Eye (tissue), 1 donor: ENCODE measurements at places on chromosomes 13 and 19.
A peak's percentile ranks its signal among the peaks of the same experiment; 100 is the strongest.

- peak; percentile 53 for DNase-seq
Measured at GRCh38 chr13:100547791-100548201, 40.8 kb downstream of the GGACT start.

DNA sequence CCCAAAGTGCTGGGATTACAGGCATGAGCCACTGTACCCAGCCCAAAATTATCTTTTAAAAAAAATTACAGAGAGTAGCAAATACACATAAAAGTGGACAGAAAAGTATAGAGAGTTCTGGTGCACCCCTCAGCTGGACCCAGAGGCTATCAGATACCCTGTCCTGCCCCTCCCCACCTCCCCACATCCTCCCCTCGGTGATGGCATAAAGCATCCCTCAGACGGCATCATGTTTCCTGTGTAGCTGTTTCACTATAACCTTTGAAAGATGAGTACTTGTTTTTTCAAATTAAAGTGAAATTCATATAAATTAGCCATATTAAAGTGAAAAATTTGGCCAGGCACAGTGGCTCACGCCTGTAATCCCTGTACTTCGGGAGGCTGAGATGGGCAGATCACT, 20.1 kb downstream of the SLC27A1 start:
- DNase-seq: no peak

DNA sequence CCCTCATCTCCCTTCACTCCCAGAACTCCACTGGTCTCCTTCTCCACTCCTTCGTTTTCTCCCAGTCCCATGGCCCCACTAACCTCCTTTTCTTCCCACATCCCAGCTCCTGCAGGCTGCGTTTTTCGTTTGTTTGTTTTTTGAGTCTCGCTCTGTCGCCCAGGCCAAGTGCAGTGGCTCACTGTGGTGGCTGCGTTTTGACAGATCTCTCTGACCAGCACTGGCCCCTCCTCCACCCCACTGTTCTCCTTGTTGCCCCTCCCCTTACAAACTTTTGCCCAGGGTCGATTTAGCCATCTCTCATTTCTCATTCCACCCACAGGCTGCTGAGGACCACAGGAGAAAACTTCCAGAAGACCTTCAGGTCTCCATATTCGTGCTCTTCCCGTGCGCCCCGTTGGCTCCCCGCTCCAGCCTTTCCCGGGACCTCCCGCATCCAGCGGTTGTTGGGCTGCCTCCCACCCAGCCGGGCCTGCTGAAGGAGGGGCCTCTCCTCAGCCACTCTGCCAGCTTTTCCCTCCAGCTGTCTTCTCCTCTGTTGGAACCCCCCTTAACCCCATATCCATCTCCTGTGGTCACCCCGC, 40.6 kb upstream of the GJB6 start:
- DNase-seq: no peak

GRCh38 chr19:11534948-11535347, 3.7 kb upstream of the CNN1 start:
- no peak for DNase-seq

GRCh38 chr19:45408830-45409556, 2.5 kb downstream of the POLR1G start:
- no peak for DNase-seq

DNA sequence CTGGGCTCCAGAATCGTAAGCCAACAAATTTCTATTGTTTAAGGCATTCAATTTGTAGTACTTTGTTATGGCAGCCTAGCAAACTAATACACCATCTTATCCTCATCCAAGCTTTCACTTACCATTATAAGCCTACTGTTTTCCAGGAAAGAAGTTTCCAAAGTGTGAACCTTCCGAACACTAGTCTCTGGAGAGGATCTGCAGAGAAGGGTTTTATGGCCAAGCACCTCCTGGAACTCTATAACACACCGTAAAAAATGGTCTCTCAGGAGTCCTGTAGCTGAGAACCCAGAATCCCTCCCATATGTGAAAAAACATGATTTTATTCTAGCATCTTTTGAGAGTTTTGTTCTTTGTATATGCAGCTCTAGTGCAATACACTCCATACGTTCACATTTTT, 142.1 kb downstream of the POSTN start:
- DNase-seq: no peak

GRCh38 chr13:111123649-111124048, 8.5 kb downstream of the ARHGEF7 start:
- DNase-seq: no peak

DNA sequence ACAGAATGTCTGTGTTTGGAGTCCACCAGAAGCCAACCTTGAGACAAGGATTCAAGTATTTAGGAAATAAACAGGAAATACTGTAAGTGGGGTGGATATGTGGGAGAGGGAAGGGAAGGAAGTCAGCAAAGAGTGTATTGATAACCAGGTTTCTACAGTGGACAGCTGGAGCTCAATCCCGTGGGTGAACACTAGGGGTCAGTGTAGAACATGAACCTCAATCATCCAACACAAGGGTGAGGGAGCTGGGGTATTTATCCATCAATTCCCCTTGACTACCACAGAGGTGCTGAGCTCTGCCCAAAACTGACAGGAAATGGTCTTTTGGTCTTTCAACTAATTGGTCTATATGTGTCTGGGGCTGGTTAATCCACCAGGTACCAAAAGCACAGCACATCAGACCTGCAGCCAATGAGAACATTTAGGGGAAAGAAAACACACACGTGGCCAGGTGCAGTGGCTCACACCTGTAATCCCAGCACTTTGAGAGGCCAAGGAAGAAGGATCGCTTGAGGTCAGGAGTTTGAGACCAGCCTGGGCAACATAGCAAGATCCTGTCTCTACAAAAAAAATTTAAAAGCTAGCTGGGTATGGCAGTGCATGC, 5.6 kb upstream of the SYDE1 start:
- DNase-seq: peak; percentile 56

GRCh38 chr13:99062593-99062992, 84.7 kb upstream of the DOCK9 start:
- DNase-seq: peak; percentile 36

DNA sequence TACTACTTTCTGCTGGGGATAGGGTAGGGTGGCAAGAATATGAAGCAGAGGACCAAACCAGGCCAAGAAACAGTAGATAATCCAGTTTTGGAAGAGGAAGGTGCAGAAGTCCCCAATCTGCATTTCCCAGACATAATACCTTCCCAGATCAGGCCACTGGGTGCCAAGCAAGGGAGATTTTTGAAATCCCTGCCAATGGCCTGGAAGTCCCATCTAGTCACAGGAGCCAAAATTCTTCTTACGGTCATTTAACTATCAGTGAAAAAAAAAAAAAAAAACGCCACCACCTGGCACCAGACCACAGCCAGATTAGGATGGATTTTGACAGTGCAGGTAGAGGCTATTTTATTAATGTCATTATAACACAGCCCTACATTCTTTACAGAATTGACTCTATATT, 57.8 kb downstream of the ZC3H13 start:
- DNase-seq: no peak

DNA sequence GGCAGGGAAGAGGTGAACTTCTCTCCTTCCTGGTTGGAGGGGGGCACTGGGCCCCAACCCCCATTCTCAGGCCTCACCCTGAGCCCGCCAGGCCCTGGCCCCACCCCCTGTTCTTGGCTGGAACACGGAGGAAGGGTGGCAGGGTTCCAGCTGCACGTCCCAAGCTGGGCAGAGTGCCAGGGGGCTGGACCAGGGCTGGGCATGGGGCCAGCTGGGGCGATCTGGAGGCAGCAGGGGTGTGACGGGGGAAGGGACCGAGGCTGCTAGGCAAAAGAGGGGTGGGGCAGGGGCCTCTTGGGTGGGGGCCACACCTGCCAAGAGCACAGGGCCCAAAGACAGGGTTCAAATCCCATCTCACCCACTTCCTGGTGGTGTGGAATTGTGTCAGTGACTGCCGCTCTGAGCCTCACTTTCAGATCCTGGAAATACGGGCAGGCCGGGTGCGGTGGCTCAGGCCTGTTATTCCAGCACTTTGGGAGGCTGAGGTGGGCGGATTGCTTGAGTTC, 2.2 kb downstream of the HIF3A start:
- DNase-seq: peak; percentile 95

GRCh38 chr19:4391701-4392483, 8.5 kb downstream of the SH3GL1 start:
- DNase-seq: peak; percentile 39

DNA sequence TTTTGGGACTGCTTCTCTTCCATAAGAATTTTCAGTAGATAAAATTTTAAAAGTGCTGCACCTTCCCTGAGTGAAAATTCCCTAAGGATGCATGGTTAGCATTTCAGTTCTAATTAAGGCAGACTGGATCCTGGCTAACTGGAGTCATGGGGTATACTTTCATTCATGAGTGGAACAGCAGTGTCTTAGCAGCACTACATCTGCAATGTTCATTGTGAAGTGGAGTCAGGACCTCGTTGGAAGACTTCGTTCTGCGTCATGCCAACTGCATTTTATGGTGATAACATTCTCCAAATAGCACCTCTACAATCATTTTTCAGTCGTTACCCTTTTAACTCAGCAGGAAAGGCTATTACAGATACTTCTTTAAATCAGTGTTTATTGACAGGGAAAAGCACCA, 25.5 kb downstream of the PHF11 start:
- no peak for DNase-seq

- DNase-seq: no peak
Measured at GRCh38 chr19:35656700-35657099, 8.6 kb downstream of the COX6B1 start.

- DNase-seq: peak; percentile 73
Measured at GRCh38 chr13:99969919-99970650, 1.5 kb downstream of the ZIC5 start.

GRCh38 chr19:30855442-30855841, 483.3 kb downstream of the ZNF536 start:
- DNase-seq: no peak

DNA sequence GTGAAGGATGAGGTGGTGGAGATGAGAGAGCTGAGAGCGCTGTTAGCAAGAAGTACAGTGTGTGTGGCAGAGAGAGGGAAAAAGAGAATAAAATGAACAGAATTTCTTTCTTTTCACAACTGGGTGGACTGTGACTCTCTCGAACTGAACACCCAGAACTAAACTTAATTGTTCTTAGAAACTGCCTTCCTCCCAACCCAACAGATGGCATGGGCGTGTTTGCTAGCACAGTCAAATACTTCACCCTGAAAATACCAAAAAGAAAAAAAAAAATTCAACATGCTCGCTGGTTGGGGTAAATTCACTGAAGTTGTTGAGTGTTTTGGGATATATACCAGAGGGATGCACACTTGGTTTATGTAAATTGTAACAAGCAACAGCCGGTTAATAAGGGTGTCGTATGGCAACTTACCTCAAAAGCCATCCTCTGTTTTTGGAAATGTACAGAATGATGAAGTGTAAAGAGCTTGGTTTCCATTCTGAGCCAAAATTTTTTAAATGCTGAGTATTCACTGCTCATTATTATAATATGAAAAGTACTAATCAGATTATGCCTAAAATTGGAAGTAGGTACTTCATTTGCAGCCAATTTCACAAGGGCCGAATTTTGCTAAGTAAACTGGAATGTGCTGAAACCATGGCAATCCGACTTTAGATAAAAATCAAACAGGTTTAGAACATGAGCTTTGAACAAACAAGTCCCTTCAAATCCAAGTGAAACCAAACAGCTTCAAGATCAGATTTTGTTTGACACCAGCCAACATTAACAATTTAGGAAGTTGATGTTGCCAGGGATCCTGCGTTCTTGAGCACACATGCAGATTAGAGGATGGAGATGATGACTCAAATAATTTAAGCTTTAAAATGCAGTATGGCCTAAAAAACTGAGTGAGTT, 115.8 kb downstream of the ZIC5 start:
- DNase-seq: peak; percentile 23

GRCh38 chr13:108609353-108609752, 20.1 kb upstream of the MYO16 start:
- DNase-seq: peak; percentile 30

DNA sequence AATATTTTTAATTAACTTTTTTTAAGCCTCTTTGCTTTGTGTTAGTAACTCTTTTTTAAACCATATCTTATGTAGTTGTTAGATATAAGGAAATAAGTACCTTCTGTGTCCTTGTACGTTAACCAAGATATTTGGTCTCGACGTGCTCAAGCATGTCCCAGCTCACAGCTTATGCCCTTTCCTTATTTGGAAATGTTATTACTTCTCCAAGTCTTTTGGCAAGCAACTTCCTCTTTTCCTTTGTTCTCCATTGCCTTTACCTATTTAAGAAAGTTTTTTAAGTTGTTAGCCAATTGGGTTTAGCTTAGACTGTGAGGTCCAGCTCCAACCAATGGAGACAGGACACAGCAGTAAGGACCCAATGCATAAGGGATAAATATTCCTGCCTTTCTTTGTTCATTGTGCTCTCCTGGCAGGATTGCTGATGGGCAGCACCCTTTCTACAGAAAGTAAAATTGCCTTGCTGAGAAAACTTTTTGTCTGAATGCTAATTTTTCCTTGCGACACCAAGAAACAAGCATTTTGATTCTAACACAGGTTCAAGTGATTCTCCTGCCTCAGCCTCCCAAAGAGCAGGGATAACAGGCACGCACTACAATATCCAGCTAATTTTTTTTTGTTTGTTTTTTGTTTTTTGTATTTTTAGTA, 5.2 kb downstream of the DKKL1 start:
- DNase-seq: no peak

GRCh38 chr13:22169473-22169872, 498.6 kb downstream of the FGF9 start:
- DNase-seq: no peak

GRCh38 chr13:102700088-102701031, 5.5 kb upstream of the METTL21C start:
- peak; percentile 59 for DNase-seq

GRCh38 chr19:6707011-6707657, 13.3 kb downstream of the C3 start:
- no peak for DNase-seq

DNA sequence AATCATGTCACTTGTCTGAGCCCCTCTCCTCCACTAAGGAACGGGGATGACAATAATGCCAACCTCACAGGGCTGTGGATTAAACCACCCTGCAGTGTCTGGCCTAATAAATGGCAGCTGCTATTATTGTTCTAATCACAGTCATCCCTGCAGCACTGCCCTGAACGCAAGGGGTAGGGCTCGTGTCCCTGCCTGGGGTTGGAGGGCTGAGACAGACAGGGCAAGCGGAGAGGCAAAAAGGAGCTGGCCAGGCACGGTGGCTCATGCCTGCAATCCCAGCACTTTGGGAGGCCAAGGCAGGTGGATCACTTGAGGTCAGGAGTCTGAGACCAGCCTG, 10.2 kb upstream of the KPTN start:
- no peak for DNase-seq
